ENCODE measurements at places on chromosomes 12 and 14.

GRCh38 chr12:98422812-98423211, 92.6 kb upstream of the TMPO start:
- no peak for DNase-seq

GRCh38 chr14:51334566-51334965, 94.5 kb downstream of the TMX1 start:
- DNase-seq = no peak

DNA sequence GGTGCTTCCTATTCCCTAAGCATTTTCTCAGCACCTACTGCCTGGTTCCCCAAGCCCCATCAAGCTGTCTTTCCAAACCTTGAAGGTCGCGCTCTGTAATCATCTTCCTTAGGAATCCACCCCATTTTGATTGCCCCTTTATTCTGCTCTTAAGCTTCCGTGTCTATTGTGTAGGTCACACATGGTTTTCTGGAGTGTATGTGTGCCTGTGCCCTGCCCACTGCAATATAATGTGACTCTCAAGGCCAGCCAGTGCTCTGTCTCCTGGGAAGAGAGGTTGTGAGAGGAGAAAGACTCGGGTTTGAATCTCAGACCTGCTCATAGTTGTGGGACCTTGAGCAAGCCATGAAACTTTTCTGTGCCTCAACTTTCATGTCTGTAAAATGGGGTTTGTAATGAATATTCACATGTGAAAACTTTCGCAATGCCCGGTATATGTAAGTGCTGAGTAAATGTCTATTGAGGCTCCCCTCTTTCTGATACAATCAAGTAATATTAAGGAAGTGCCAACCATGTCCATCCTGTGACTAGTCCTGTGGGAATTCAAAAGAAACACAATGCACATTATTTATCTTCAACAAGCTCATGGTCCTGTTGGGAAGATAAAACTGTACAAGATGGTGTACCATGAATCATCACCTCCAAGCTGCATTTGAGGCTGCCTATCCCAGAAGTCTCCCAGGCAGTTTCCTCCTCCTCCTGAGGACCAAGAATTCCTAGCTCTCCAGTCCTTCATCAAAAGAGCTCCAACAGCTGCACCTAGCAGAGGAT, 774 bp upstream of the KRT75 start:
- no peak for DNase-seq

GRCh38 chr12:52141306-52141705, 50.5 kb downstream of the KRT80 start:
- no peak for DNase-seq

DNA sequence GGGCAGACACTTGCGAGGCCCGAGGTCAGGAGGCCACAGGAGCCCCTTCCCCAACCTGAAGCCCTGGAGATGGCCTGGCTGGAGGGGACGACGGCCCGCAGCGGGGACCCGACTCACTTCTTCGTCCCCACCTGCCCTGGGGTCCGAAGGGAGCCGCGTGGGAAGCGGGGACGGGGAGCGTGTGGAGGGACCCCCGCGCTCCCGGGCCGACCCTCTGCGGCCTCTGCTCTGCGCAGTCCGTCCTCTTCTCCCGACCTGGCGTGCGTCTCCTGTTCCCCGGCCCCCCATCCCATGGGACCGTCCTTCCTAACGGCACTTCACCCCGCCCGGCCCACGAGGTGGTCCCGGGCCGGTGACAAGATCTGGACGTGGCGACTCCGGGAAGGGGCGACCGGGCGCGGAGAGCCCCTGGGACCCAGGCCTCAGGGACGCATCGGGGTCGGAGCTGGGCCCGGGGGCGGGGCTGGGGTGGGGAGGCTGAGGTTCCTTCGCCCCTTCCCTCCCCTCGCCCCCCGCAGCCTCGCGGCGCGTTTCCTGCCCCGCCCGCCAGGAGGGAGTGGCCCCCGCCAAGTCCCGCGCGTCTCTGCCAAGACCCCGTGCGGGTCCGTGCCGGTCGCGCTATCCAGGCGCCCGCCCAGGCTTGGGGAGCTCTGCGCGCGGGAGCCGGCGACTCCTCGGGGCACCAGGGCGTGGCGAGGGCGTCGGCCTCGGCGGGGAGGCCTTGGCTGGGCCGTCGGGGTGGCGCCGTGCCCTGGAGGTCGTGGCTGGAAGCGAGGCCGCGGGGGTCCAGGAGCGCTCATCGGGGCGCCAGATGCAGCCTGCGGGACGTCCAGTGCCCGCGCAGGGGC, 97.1 kb downstream of the TNFAIP2 start:
- no peak for DNase-seq

- no peak for DNase-seq
These were observed 186.8 kb upstream of the RBM19 start for GRCh38 chr12:114152890-114153289.

DNA sequence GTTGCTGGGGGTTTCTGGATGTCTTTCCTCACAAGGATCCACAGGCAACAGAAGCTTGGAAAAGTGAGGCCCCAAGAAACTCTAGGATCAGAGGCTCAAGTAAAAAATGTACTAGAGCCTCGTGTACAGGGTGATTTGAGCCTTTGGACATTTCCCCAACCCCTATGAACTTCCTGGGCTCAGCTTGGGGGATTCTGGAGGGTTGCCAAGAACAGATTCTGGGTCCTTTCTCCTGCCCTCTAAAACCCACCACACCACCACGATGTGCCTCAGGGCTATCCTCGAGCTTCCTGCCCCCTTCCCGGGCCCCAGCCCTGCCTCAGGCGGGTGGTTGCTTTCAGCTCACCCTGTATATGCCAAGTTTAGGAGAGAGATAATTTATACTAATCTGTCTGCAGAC, 583 bp downstream of the FAM186B start:
- no peak for DNase-seq

GRCh38 chr12:68521321-68521839, 89.3 kb upstream of the RAP1B start:
- DNase-seq = no peak

DNA sequence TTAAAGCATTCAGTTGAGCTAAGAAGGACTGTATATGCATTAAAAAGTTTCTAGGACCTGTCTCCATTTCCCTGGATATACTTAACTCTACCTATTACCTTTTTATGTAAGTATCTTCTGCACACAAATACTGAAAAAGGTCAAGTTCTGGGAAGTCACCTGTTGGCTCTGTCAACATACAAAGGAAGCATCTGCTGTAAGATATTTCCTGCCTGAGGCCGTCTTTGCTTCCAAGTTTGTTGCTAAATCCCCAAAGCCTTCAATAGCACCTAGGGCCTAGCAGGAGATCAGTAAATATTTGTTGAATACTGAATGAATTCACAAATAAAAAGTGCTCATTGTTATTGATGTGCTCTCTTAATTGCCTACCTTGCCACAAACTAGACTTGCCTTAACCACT, 188.4 kb downstream of the DUSP6 start:
- no peak for DNase-seq

- DNase-seq = no peak
These were observed 677.2 kb downstream of the AACS start for GRCh38 chr12:125742413-125742812.

DNA sequence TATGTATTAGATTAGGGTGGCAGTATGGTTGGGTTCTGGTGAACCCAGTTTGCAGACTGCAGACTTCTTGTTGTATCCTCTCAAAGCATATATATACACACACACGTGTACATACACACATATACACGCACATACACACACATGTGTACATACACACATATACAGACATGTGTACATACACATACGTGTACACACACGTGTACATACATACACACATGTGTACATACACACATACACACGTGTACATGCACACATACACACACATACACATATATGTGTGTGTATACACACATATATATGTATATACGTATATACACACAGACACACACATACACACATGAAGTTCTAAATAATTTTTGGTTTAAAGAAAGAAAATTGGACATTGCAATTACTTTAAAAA, 780.2 kb downstream of the FLRT2 start:
- DNase-seq = no peak

DNA sequence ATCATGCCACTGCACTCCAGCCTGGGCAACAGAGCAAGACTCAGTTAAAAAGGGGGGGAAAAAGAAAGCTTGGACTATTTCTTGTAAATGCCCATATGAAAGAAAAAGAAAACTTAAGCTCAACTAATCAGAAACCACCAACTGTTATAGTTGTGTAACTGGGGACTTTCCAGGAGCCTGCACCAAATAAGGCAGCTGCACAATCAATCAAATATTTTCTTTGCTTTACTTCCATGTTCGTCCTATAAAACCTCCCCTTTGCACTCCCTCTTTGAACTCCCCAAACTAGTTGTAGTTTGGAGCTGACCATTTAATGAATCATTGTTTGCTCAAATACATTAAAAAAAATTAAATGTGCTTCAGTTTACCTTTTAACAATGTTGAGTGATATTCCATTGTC, 54.9 kb downstream of the OTOGL start:
- no peak for DNase-seq

DNA sequence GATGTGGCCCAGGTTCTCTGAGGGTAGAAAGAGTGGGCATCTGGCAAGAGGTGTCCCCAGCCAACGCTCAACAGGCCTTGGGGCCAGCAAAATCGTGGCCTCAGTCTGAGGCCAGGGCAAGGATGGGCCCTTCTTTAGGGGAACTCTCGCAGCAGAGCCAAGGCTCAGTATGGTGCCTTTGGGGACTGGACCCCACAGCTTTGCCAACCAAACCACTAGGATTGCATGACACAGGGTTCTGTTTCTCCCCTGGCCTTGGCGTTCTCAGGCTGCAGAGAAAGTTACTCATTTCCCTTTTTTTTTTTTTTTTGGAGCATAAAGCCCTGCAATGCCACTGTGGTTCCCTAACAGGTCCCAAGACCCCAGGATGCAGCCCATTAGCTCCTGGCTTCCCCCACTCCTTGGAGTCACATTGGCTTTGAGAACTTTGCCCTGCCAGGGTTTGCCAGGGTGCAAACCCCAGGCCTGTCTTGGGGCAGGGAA, 100.6 kb downstream of the LGMN start:
- DNase-seq = no peak

DNA sequence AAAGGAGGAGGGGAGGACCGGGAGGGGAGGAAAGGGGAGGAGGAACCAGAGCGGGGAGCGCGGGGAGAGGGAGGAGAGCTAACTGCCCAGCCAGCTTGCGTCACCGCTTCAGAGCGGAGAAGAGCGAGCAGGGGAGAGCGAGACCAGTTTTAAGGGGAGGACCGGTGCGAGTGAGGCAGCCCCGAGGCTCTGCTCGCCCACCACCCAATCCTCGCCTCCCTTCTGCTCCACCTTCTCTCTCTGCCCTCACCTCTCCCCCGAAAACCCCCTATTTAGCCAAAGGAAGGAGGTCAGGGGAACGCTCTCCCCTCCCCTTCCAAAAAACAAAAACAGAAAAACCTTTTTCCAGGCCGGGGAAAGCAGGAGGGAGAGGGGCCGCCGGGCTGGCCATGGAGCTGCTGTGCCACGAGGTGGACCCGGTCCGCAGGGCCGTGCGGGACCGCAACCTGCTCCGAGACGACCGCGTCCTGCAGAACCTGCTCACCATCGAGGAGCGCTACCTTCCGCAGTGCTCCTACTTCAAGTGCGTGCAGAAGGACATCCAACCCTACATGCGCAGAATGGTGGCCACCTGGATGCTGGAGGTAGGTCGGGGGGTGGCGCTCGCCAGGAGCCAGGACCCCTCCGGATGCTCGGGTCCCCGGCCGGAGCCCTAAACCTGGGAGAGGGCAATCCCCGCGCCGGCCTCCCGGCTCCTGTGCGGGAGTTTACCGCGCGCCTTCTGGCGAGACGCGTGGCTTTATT, at the start of gene CCND2:
CCND2 (plus strand) TSS at position 111 of the 744 bp plus-strand sequence; CDS start at position 390, 279 bp downstream.
- DNase-seq = peak; percentile 94

DNA sequence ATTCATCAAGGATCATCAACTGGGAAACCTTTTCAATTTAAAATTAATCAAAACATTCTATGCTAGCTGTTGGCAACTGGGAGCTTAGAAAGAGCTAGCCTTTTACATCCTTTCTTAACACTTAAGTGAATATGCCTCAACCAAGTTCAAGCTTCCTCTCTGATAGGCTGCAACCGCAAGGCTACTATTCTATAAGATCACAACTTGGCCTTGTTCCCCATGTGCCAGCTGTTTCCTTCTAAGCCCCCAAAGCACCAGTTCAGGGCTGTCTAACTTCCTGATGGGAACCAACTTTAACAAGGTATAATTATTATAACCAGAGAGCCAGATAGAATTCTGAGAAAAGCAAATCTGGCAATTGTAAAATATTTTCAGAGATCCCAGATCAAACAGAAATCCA, 37.0 kb downstream of the KCNC2 start:
- no peak for DNase-seq

GRCh38 chr12:95721320-95721719, 69.2 kb downstream of the NTN4 start:
- no peak for DNase-seq

GRCh38 chr12:82870771-82871377, 184.2 kb downstream of the TMTC2 start:
- no peak for DNase-seq

- DNase-seq = no peak
These were observed 826 bp downstream of the ZNF705A start for GRCh38 chr12:8157484-8158198.

DNA sequence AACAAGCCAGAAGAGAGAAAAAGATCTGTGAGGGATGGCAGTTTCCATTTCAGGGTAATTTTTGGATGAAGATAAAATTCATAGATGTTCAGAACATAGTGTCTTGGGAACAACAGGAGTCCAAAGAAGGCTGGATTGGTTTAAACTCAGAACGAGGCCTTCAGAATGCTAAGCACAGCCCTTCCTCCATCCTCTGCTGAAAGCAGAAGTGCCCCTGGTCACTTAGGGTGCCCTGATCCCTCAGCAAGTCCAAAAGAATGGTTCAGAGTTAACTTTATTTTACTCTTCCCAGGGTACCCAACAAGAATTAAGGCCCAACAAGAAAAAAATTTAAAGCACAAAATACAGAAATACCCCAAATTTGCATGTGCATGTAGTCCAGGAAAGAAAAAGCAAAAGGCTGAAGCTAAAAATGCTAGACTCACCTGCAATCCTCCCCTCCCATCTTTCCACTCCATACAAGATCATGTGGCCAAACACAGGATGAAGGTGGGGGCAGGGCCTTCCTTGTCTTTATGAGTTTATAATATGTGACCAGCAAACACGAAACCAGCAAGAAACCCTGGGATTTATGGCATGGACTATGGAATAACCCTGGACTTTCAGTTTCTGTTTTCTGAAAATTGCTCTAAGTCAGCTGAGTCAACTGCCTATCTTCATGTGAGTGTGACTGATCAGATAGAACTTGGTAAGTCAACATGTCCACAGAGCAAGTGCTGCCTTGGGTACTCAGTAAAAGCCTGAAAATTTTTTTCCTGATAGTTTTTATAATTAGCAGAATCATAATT, 21.2 kb downstream of the MAX start:
- no peak for DNase-seq

DNA sequence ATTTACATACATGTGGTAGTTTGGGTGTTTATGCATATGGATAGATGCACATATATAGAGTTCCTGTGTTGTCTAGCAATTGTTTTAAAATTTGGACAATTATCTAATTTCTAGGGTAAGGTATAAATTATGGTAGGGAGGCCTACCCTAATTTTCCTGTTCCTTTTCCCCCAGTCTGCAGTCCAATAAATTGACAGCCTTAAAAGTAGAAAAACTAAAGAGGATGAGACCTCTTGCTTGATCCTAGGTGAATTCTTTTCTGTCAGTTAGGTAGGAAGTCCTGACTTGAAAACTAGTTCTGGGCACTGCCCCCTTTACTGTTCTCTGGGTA, 2.1 kb upstream of the CDKN1B start:
- DNase-seq = no peak

- DNase-seq = no peak
These were observed 51.4 kb upstream of the OAS1 start for GRCh38 chr12:112855375-112855774.

- no peak for DNase-seq
These were observed 12.3 kb downstream of the TRPV4 start for GRCh38 chr12:109820816-109821381.

- DNase-seq = no peak
These were observed 3.3 kb upstream of the ATG101 start for GRCh38 chr12:52066346-52067080.

- no peak for DNase-seq
These were observed 83.2 kb upstream of the PWP1 start for GRCh38 chr12:107602446-107602845.
